T-cell (primary cell): ENCODE measurements at places on chromosomes 16 and 17.

DNA sequence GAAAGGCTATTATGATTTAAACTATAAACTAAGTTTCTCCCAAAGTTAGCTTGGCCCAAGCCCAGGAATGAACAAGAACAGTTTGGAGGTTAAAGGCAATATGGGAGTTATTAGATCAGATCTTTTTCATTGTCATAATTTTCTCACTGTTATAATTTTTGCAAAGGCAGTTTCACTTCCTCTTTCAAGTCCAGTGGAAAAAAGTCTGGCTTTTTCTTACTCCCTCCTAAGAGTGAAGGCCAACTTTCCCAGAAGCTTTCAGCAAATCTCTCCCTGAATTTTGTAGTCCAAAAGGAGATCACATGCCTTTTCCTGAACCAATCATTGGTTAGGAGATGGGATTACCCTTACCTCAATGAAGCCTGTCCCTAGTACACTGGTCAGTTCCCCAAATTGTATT lies 9.1 kb upstream of the BLMH start:
- DNase-seq: no peak

DNA sequence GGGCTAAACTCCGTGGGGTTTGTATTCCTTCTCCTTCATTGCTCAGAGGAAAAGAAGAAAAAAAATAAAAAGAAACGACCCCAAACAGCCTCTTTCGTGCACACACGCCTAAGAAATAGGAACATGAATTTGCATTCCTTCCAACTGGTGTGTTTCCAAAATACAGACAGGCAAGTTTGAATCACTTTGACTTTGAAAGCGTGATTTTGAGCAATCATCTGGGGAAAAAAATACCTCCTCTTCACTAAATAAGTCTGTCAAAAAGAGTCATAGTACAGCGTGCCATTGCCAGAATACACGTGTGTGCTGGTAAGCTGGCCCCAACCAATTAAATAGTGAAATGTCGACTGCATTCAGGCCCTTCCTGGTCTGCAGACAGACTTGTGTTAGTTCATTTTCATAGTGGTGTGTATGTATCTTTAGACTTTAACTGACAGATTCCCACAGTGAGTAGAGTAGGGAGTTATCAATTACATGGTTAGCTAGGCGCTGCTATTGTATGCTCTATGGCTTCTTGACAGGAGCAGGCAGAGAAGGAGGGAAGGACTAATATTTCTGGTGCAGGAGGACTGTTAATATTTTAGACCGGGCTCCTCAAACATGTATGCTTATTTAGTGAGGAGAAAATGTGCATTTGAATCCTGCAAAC lies 618.3 kb downstream of the MAF start:
- DNase-seq: no peak

- DNase-seq: peak; percentile 83
Observed at GRCh38 chr17:3963237-3964201, 718 bp downstream of the ATP2A3 start.

- no peak for DNase-seq
Observed at GRCh38 chr16:52515068-52515671, 31.8 kb downstream of the TOX3 start.

GRCh38 chr16:69745959-69746358 lies 8.8 kb downstream of the NOB1 start:
- DNase-seq: no peak
